Inflammatory macrophage treated with lipopolysaccharide for 1 hour (primary cell): ENCODE measurements at places on chromosomes 5 and 9.

DNA sequence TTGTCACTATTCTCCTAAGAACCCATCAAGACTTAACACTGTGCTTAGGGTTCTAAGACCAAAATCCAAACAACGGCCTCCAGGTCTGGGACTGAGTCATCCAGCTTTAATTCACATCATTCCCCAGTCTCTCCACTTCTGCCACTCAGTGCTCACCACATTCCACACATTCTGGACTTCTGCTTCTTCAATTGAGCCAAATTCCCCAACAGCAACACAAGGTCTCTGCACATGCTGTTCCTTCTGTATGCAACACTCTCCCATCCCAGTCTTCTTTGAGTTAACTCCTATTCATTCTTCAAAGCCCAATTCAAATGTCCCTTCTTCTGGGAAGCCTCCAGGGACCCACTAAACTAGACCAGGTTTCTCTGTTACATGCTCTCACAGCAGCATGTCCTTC, 97.8 kb downstream of the GPR21 start:
- no peak for DNase-seq

- no peak for DNase-seq
Measured at GRCh38 chr9:133460405-133461175, 812 bp downstream of the CACFD1 start.

DNA sequence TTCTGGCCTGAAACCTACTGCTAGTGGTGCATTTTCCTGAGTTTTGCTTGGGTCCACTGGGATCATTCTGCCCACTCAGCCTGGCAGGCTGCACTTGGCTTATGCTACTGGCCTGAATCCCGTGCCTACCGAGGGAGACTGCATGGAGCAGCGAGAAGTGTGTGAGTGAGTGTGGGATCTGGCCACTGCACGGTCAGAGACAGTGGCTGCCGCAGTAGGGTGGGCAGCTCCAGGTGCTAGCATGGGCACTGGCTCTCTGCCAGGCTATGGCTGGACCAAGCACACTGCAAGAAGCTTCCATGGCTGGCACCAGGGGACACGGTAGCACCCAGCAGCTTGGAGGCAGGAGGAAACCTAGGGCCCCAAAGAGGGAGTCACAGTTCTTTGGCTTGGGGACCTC, 1058.7 kb upstream of the ACO1 start:
- no peak for DNase-seq

GRCh38 chr9:137150617-137151457, 11.9 kb downstream of the GRIN1 start:
- DNase-seq: peak; percentile 73

- DNase-seq: no peak
Measured at GRCh38 chr5:163489055-163489744, 16.2 kb upstream of the MAT2B start.

DNA sequence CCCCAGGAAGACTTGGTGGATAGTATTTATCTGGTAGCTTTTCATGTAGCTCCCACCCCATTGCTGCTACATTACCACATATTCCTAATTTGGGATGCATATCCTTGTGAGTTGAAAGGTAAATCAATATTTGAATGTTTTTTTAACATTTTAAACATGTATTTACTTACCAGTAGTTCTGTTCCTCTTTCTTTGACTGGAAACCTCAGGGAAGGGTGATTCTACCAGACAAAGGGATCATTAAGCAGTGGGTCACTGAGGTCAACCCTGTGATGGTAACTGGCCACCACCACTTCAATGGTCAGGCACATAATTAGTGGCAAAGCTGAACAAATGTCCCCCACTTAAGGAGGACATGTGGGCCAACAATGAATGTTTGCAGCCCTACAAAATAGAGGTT, 27.2 kb upstream of the KLF9 start:
- DNase-seq: no peak

- no peak for DNase-seq
Measured at GRCh38 chr9:84002344-84002743, 21.7 kb downstream of the RMI1 start.

GRCh38 chr9:6086006-6086655, 70.7 kb upstream of the RANBP6 start:
- DNase-seq: no peak

DNA sequence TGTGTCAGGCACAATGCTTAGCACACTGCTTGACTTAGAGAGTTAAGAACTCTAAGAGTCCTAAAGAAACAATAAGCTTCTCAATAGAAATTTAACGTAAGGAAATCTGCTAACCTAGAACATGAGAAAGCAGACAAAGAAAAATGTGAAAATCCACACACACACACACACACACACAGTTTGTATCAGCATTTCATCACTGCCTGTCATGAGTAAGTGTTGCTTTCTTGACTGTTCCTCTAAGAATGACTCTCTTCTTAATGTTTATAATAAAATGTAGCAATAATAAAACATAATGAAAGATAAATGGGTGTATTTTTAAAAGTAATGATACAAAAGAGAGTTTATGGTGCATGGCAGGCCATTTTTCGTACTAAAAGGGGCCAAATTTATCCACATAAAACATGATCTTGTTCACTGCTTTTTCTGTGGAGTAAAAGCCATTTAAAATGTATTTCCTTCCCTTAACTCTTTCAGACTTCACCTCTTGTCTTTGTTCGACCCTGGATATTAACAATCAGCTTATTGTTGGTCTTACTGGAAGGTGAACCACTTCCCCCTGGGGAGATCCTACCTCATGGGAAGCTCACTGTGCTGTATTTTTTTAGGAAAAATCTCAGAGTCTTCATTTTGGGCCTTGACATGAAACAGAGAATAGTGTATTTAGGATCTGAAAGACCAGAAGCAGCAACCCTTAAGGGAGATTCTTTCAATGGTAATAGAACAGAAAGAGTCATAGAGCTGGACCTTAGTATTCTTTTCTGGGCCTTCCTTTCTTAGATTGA, 107.3 kb upstream of the ANKRD55 start:
- no peak for DNase-seq

GRCh38 chr5:22488427-22488826, 364.7 kb downstream of the CDH12 start:
- DNase-seq: no peak

GRCh38 chr5:153863951-153864350, 174.8 kb downstream of the FAM114A2 start:
- no peak for DNase-seq

GRCh38 chr9:133946840-133947486, 45.2 kb downstream of the VAV2 start:
- no peak for DNase-seq

- DNase-seq: no peak
Measured at GRCh38 chr5:126736141-126736540, 40.8 kb upstream of the LMNB1 start.

DNA sequence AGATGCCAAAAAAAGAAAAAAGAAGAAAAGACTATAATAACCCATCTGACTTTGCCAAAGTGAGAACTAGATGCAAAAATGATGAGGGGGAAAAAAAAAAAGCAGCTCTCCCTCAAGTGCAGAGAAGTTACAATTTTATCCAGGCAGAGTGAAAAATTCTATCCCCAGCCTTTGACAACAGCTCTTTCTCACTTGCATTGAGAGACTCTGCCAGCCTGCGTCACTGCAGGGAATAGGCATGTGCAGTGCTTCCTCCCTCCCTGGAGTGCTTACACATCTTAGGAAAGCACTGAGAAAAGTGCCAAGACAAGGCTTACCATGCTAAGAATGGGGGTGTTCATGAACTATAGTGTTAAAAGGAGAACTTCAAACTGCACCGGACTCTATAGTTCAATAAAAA, 418.6 kb upstream of the TYRP1 start:
- DNase-seq: no peak

GRCh38 chr5:9515436-9515835, 30.4 kb downstream of the SEMA5A start:
- DNase-seq: no peak

- DNase-seq: no peak
Measured at GRCh38 chr5:68441309-68442073, 225.9 kb downstream of the PIK3R1 start.

DNA sequence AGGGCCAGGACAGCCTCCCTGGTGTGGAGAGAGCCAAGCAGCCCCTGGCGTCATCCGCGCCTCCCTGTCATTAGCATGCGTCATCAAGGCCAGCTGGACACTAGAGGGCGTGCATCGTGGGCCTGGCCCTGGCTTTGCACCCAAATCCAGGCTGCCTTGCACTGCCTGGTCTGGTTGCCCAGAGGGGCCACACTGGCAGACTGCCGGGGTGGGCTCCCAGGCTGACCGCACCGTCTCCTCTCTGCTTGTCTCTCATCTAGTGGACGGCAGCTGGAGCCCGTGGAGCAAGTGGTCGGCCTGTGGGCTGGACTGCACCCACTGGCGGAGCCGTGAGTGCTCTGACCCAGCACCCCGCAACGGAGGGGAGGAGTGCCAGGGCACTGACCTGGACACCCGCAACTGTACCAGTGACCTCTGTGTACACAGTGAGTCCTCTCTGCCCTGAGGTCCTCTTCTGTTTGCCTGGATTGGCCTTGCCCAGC, 29.0 kb downstream of the HK3 start:
- DNase-seq: no peak

DNA sequence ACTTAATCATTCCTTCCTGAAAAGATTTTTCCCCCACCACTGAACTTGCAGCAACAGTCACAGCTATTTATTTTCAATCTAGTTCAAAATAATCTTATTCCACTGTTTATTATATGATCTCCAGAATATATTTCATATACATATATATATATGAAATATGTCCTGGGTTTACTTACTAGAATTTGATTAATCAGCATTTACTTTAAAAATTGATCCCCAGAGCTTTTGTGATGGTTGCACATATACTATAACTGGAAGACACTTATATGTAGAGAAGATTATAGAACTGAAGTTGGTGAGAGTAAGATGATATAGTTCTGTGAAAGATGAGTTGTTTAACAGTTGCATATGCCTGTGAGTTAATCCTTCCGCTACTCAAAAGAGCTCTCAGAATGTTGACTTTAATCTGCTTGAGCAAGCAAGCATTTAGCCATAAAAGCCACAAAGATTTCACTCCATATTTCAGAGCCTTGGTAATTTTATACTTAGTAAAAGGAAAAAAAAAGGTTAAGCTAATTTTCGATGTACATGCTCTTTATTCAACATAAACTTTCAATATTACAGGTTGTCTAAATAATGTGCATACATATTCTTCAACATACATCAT, 399.3 kb upstream of the CDH9 start:
- DNase-seq: no peak

DNA sequence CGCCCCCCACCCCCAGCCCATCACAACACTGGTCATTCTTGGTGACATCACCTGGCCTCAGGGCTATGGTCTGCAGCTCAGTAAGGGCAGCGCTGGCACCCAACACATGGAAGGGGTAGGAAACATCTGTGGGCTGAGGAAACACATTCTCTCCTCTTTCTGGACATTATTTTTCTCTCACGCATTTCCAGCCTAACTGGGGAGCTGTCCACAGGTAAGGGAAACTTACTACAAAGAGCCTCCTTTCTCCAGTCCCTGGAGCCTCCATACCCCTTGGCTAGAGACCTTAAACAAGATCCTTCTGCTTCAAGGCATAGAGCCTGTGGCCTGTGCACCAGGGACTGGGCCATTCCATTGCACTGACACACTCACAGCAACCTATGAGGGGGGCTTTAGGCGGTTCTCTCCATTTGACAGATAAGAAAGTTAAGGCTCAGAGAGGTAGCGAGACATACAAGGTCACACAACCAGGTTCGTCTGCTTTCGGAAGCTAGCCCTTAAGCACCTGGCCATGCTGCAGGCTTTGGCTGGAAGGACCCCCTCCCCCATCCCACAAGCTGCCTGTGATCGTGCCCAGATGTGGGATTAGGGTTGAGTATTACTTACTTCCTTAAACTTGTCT, 40.7 kb downstream of the CXXC5 start:
- DNase-seq: no peak

DNA sequence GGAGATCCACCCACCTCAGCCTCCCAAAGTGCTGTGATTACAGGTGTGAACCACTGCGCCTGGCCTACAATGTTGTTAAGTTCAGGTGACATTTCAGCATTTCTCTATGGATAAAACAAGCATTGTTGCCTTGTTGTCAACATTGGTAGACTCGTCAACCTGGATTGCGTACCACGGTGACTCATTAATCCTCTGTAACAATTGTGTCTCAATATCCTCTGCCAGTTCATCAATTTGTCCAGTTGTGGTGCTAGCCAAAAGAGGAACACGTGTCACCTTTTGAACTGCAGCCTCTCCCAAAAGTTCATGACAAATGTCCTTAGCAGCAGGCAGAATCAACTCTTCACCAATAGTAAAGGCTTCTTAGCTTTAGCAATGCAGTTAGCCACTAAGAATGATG, 46.3 kb upstream of the LARP1 start:
- DNase-seq: peak; percentile 86

GRCh38 chr5:86404256-86404655, 213.5 kb upstream of the COX7C start:
- DNase-seq: no peak

DNA sequence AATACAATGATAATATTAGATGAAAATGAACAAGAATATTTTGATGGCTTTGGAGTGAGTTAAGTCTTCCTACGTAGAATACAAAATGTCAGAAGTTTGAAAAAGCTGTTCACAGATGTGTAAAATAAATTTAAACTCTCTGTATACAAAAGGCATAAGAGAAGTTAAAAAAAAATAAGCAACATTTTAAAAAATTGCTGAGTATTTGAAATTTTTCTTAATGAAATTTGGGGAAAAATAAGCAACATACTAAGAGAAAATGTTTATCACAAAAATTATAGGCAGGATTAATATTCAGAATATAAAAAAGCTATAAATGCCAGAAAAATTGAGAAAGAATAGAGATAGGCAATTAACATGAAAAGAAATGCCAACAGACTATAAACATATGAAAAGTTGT, 470.7 kb upstream of the TRPC7 start:
- no peak for DNase-seq

DNA sequence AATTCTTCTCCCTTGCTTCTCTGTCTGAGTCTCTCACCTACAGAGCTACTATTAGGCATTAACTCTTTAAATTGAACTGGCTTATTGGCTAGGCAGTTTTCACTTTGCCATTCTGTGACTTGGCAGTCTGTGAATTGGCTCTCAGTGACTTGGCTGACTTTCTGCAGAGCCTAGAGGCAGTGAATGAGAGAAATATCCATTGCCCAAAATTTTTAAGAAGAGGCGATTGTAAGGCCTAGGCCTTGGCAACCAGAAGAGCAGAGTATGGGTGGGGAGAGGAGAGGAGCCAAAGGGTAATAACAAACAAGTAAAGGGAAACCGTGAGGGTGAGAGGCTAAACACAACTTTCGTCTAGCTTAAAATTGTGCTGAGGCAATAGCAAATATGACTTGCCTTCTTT, 176.7 kb downstream of the PRR16 start:
- DNase-seq: no peak

DNA sequence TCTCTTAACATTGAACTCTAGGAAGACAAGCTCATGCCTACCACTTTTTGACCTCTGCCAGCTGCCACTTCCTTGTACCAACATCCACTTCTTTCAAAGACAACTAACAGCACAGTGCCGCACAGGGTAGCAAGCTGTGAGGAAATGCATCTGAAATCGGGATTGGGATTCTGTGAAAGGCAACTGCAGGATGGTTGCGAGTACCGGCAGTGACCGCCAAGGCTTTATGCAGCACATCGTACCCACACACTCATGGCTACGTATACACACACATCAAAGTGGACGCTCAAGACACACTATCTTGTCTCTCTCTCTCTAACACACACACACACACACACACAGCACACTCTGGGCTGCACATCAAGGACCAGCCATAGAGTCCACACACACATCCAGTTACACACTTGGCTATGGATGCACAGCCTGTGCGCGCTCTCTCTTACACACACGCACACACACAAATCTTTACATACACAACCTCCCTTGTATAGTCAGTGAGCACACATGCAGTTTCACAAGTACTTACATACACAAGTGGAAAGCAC, 964 bp downstream of the HTR4 start:
- DNase-seq: no peak
